ENCODE measurements at places on chromosomes 3 and 15. TPM values are rescaled to one million over a fixed set of nuclear protein-coding genes. Genes with fewer than 3 reads are reported as not detected.

GRCh38 chr15:57925650-57926049 is 139.9 kb downstream of the ALDH1A2 start:
- no peak for DNase-seq

GRCh38 chr3:172750069-172750367 is 508 bp upstream of the ECT2 start:
- no peak for DNase-seq

GRCh38 chr3:138060792-138061191 is 50.8 kb downstream of the CLDN18 start:
- DNase-seq: no peak

- no peak for DNase-seq
Observed at GRCh38 chr3:136245691-136246090, 4.4 kb upstream of the PCCB start.

DNA sequence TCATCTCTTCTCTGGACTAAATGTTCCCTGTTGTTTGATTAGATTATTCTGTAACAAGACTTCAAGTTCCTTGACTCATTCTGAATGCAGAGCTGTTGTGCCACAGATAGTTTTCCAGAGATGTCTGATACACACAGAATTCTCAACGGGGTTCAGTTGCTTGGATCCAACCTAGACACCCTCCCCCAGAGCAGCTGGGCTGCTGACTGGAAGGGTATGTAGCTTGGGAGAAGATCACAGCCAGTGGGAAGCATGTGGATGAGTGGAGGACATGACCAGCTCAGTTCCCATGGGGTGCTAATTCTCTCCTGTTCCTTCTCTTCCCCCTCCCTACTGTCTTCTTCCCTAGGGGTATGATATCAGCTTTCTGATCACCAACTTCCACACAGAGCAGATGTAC is 6.6 kb upstream of the TTLL3 start:
- no peak for DNase-seq

- DNase-seq: no peak
Observed at GRCh38 chr3:147030274-147030673, 376.1 kb downstream of the ZIC4 start.

GRCh38 chr3:187802928-187803259 is 57.6 kb upstream of the BCL6 start:
- no peak for DNase-seq

GRCh38 chr3:155244216-155244615 is 49.3 kb downstream of the STRIT1 start:
- peak; percentile 70 for DNase-seq

PLEKHO2 gene
- 33.5 TPM for total RNA-seq

GATA2 gene
- total RNA-seq: 6.3 TPM

ALDH1L1 gene
- 7.7 TPM for total RNA-seq

ZNF385D gene
- total RNA-seq: 5.4 TPM

Measured in tongue (tissue), 3 donors.